Midbrain (tissue), 1 donor: ENCODE measurements at places on chromosomes 1 and 21.

- no peak for DNase-seq
Measured at GRCh38 chr1:25991937-25992688, 5.8 kb downstream of the PAFAH2 start.

DNA sequence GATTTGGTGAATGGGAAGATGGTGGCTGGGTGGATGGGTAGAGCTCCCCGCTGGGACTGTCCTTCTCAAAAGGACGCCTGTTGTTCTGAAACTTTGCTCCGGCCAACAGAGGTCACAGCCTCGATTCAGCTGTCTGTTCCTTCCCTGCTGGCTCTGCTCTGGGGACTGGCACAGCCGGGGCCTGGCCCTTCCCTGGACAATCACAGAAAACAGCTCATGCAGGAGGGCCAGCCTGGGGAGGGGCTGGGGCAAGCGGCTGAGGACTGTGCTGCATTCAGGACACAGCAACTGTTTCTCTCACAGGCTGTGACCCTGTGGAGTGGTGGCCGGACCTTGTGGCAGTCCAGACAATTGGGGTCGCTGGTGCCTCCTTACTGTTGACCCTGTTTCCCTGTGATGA is 110.7 kb upstream of the TMEM51 start:
- peak; percentile 91 for DNase-seq

GRCh38 chr1:1899266-1899966 is 8.5 kb upstream of the GNB1 start:
- no peak for DNase-seq

- DNase-seq, result no peak
Measured at GRCh38 chr1:53968125-53968513, 22.0 kb downstream of the LRRC42 start.

- peak; percentile 71 for DNase-seq
Measured at GRCh38 chr1:180954005-180954800, 41.5 kb downstream of the KIAA1614 start.

- DNase-seq, result no peak
Measured at GRCh38 chr1:1578371-1578940, 3.8 kb upstream of the SSU72 start.

DNA sequence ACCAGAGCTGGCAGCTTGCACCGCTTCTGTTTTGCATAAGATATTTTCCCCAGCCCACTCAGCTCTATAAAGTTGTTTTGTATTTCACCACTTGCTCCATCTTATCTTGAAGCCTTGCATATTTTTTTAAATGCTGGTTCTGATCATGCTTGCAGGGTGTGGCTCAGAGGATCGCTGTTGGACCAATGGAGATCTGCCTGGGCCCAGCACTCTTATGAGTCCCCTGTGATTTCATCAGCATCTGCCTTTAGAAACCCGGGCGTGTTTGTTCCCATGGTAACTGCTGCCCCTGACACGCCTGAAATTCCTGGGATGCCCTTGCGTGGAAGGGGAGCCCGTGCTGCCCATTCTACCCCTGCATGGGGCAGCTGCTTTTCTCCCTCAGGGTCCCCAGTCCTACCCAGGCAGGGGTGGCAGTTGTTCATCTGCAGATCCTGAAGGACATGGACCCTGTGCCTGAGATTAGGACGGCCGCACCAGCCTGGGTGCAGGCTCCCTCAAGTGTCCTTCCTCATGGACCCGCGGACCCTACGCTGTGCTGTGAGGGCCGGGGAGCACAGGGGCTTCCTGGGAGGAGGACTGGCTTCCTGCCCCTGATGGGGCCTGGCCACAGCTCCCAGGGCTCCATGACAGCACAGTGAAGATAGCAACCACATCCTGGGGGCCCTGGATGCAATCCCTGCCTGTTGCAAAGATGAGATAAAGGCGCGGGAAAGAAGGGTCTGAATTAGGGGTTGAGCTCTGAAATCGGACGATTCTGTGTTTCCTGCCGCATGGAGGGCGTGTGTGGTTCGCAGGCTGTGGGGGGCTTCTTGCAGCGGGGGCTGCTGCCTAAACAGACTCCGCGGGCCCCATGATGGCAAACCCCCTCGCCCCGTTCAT is 226.5 kb downstream of the SDCCAG8 start:
- DNase-seq, result no peak

GRCh38 chr1:29370067-29370466 is 133.7 kb downstream of the PTPRU start:
- DNase-seq, result no peak

- peak; percentile 41 for DNase-seq
Measured at GRCh38 chr1:232635778-232636356, 5.9 kb upstream of the SIPA1L2 start.

DNA sequence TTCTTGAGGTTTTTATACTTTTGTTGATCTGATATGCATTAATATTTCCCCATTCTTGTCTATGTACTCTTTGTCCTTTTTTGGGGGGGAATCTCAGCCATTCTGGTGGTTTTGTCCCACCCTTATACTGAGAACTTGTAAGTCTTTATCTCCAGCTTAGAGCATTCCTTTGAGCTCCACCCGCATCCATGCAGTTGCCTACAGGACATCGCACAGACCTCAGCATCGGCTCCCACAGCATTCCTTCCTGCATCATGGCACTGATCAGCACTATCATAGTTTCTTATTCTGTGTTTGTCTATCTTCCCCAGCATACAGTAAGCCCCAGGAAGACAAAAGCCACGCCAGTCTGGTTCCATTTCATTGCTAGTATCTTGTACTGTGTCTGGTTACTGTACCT is 33.0 kb downstream of the HHAT start:
- no peak for DNase-seq

DNA sequence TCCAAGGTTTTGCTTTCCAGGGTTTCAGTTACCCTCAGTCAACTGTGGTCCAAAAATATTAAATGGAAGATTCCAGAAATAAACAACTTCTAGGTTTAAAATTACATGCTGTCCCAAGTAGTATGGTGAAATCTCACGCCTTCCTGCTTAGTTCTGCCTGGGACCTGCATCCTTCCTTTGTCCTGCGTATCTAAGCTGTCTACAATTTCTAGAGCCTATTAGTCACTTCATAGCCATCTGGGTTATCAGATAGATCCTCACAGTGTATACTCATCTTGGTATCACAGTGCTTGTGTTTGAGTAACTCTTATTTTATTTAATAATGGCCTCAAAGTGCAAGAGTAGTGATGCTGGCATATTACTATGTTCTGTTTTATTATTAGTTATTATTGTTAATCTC is 157.7 kb downstream of the ROR1 start:
- DNase-seq, result no peak

GRCh38 chr1:223772771-223773160 is 60.4 kb downstream of the CAPN2 start:
- no peak for DNase-seq

- DNase-seq, result no peak
Measured at GRCh38 chr1:209403921-209404320, 179.6 kb upstream of the CAMK1G start.

DNA sequence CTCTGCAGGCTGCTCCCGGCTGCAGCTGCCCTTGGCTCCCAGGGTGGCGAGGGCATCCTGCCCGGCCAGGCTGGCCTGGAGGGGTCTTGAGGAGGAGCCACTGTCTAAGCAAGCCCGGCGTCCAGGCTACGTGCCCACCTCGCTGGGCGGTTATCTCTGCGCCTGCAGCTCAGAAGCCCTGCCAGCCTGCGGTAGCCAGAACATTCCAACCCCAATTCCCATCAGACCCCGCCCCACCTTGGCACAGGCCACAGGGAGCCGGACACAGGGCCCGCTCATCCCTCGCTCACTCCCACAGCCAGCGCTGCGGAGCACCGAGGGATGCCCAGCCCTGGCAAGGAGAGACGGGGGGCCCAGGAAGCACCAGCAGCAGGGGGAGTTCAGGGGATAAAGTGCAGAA is 53.9 kb downstream of the MEGF6 start:
- no peak for DNase-seq

DNA sequence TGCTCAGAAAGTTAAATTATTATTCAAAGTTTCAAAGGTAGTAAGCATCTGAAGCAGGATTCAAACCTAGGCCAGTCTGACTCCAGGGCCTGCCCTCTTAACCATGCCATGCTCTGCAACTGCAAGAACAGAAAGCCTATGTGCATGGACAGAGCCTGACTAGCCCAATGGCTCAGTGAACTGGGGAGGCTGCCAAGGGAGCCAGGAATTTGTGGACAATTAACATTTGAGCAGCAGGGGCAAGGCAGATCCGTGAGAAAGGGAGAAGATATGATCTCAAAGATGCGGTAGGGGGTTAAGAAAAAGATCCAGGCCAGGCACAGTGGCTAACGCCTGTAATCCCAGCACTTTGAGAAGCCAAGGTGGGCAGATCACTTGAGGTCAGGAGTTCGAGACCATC is 6.5 kb upstream of the ATP1A4 start:
- DNase-seq, result no peak

DNA sequence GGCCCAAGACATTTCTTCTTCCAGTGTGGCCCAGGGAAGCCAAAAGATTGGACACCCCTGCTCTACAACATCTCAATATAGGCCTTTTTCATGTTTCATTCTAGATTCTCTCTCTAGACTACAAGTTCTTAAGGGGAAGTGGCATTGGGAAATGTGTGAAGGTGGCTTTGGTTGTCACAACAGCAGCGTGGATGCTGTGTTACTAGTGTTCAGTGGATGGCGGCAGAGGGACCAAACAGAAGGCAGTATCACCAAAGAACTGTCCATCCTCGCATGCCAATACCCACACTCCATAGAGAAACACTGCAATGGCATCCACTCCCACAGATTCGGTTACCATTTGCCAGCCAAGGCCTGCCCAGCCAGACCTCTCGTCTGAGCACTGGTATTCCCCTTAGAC is 24.3 kb upstream of the IFNAR2 start:
- DNase-seq, result no peak

DNA sequence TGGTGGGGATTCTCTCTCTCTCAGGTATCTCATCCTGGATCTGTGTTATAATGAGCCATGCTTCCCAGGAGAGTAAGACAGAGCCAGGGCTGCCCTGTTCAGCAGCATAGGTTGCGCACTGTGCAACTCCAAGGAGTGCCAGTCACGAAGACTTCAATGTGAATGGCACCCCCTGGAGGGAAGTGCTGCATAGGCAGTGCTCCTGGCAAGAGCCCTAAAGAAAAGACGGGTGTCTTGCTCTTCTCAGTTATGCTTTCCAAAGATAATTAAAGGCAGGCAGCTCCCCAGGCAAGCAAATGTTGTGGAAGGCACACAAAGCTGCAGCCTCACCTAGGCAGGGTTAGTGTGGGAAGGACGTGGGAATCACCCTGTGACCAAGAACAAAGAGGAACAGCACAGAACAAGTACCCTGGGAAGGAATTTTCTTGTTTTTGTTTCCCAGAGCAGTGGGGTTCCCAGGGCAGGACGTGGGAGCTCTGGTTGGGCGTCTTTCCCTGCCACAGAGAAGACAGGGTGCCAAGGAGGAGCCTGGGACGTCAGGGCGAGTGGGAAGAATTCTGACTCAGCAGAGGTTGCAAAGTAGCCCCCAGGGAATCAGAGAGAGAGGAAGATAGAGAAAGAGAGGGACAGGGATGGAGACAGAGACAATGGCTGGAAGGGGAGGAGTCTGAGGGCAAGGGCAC is 120.9 kb downstream of the KCNN3 start:
- DNase-seq, result no peak

- DNase-seq, result no peak
Measured at GRCh38 chr1:48645883-48646282, 130.8 kb downstream of the BEND5 start.

- no peak for DNase-seq
Measured at GRCh38 chr1:29390491-29391361, 154.4 kb downstream of the PTPRU start.

DNA sequence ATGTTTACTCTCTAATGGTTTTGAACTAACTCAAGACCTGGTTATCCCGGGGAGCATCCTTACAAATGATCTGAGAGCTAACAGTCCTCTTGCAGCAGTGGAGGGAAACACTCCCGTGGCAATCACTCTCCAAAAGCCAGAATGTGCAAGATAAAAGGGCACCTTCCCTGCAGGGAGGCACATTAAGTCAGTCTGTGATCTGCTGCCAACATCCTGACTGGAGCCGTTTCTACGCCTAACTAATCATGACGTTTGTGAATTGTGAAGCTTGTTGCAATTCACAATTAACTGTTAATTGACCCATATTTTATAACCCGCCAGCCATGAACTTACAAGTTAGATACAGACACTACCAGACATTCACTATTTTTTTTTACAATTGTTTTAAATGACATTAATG is 52.1 kb upstream of the LGALS8 start:
- no peak for DNase-seq

- no peak for DNase-seq
Measured at GRCh38 chr1:236800623-236801022, 5.5 kb downstream of the MTR start.

- DNase-seq, result no peak
Measured at GRCh38 chr1:219227360-219228057, 53.8 kb downstream of the LYPLAL1 start.

DNA sequence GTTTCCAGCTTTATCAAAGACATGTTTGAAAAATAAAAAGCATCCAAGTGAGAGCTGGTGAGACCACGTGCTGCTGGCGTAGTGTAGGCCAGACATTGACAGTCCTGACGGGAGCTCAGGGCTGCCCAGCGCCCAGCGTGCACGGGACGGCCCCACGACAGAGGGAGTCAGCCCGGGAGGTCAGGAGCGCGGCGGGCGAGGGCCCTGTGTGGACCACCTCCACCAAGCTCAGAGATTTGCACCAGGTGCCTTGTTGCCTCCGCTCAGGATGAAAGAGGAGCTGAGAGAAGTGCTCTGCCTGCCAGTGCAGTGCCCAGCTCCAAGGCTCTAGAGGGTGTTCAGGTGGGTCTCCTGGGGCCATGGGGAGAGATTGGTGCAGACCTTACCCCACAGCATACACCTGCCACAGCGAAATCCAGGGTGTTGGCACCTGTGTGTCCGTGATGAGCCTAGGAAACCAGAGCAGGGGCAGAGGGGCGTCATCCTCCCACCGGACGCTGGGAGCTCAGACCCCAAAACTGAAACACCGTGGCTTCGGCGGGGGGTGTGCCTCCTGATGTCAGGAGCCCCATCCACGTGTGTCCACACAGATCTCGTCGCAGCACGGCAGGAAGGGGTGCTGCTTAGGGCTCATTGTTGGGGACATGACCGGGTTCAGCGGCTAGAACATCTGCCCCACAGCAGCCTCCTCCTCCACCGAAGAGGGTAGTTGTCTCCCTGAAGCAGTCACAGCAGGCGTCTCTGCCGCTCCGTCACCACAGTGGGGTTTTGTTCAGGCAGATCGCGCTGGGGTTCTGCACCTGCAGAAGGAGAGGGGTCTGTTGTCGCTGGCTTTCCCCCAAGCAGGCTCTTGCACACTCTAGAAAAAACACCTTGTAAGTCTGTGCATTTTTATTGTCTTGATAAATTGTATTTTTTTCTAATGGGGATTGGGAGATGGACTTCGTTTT is 64.2 kb downstream of the POFUT2 start:
- no peak for DNase-seq

GRCh38 chr1:76635784-76636183 is 231.5 kb upstream of the ST6GALNAC5 start:
- DNase-seq, result no peak

GRCh38 chr1:237105826-237106225 is 63.8 kb downstream of the RYR2 start:
- DNase-seq, result no peak

- no peak for DNase-seq
Measured at GRCh38 chr21:43262427-43262826, 93.6 kb downstream of the CRYAA start.
